ENCODE measurements at places on chromosomes 1 and 21.

- DNase-seq = no peak
These were observed 22.8 kb downstream of the HFM1 start for GRCh38 chr1:91381844-91382243.

DNA sequence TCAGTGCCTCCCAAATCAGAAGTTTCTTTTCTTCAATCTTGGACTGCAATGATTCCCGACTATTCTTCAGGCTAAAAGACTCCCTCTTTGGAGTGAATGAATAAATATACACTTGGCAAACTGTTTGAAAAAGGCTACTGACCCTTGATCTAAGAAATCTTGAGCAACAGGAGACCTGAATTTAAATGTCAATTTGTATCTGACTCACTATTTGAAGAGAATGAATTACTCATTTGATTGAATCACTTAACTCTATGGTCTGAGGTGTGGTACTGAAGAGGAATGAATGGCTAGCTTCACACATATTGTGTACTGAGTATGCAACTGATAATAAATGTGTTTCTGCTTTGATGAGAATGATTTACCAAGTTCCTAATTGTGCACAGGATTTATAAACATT, 4.6 kb upstream of the SMG7 start:
- no peak for DNase-seq

DNA sequence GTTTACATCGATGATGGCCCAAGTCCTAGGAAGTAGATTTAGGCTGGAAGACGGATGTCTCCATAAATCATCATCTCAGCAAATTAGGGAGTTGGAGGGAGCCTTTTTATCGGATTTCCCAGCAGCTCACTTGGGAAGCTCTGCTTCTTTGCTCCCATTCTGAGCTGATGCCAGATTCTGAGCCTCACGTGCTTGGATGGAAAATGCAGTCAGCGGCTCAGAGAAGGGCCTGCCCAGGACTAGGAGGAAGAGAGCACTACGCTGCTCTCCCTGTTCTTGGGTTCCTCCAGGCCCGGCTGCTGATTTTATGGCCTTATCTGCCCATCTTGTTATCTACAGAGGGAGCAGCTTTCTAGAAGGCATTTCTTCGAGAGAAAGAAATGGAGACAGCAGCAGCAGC, 42.0 kb downstream of the UBIAD1 start:
- DNase-seq = no peak

GRCh38 chr1:19423130-19423529, 62.2 kb downstream of the CAPZB start:
- no peak for DNase-seq

- DNase-seq = no peak
These were observed 37.6 kb downstream of the KIAA1614 start for GRCh38 chr1:180950321-180950720.

DNA sequence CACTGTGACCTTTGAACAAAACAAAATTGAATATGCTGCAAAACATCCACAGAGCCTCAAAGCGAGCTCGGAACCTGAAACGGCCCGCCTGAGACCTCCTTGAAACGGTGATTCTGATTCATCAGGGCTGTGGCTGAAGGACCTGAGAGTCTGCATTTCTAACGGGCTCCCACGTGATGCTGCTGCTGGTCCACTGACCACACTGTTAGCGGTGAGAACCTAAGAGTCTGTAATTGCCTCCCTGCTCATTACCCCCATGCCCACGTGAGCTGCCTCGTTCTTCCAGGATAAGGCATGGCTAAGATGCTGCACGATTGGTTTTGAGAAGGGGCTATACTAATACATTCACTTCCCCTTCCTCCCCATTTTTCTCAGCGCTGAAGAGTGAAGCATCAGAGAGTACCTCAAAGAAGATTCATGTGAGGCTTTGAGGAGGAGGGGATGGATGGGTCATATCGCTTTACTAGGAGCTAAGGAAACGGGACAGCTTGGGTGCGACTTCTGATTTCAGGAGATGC, 9.7 kb downstream of the TLR5 start:
- DNase-seq = no peak

- DNase-seq = no peak
These were observed 71.4 kb upstream of the COG2 start for GRCh38 chr1:230570724-230571360.

DNA sequence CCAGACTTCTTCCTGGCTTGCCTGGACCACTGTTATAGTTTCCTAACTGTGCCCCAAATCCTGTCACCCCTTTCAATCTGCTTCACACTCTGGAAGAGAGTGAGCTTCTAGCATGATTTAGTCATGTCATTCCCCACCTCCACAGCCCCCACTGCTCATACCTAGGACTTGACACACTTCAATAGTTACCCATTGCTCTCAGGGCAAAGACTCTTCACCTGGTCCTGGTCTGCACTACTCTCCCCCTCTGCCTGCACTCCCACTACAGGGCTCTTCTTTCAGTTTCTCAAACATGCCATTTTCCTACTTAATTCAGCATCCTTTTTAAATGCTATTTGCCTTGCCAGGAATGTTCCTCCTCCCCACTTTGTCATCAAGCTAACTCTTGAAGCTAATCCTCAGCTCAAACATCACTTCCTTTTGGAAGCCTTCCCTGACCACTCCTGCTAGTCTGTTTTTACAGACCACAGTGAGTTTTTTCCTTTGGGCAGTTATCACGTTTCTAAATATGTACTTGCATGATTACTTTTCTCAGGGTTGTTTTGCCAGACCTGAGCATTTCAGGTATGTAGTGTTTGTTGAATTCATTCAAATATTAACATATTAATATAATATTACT, 24.7 kb downstream of the CYP2J2 start:
- no peak for DNase-seq

GRCh38 chr1:88680911-88681622, 3.0 kb upstream of the PKN2 start:
- DNase-seq = no peak

DNA sequence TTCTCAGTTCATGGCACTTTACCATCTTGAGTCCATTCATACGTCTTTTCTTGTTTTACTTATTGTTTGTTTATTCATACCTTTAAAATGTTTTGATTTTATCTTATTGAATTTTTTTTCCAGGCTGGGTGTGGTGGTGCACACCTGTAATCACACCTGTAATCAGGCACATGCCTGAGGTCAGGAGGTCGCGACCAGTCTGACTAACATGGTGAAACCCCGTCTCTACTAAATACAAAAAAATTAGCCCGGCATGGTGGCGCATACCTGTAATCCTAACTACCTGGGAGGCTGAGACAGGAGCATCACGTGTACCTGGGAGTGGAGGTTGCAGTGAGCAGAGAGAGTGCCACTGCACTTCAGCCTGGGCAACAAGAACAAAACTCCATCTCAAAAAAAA, 104.1 kb upstream of the MROH9 start:
- DNase-seq = no peak

GRCh38 chr1:52707927-52708655, 9.9 kb upstream of the COA7 start:
- DNase-seq = no peak

- no peak for DNase-seq
These were observed 2.9 kb downstream of the ADAMTS1 start for GRCh38 chr21:26842300-26842699.

DNA sequence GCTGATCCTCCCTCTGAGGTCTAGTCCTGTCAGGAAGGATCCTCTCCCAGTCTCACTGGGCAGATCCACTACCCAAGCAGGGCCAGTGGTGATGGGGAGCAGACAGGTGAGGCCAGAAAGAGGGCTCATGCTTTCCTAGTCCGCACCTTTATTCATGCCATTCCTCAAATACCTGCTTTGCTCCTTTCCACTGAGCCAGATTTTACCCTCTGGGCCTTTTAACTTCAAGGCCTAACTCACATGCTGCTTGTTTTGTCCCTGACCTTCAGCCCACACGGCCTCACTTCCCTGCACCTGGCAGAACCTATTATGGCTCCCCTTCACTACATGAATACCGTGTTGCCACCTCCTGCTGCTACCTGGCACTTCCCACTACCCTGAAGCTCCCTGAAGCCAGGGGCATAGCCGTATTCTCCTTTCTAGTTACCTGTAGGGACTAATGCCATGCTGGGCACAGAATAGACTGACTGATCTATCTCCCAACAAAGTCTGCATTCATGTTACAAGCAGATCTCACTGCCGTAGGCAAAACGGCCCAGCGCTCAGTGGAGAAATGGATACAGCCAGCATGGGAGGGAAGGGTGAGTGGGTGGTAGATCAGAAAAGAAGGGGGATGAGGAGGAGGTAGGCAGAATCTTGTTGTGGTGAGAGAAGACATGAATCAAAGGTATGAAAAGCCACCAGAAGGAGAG, 36.1 kb upstream of the GOLT1A start:
- DNase-seq = no peak

DNA sequence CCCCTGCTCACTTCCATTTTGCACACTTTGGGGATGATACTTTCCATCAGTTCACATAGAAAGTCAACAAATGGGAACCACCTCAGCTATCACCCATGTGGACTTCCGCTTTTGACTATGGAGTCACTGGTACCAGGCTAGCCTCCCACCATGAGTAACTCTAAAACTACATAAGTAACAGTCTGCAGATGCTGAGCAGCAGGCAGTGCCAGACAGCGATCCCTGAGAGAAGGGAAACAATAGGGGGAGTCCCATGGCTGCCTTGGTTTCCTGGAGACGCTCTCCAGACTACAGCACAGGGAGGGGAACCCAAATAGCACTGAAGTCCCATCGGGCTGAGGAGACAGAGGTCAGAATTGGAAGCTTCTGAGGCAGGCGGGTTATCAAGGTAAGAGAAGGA, 2.8 kb upstream of the TFF2 start:
- DNase-seq = no peak

DNA sequence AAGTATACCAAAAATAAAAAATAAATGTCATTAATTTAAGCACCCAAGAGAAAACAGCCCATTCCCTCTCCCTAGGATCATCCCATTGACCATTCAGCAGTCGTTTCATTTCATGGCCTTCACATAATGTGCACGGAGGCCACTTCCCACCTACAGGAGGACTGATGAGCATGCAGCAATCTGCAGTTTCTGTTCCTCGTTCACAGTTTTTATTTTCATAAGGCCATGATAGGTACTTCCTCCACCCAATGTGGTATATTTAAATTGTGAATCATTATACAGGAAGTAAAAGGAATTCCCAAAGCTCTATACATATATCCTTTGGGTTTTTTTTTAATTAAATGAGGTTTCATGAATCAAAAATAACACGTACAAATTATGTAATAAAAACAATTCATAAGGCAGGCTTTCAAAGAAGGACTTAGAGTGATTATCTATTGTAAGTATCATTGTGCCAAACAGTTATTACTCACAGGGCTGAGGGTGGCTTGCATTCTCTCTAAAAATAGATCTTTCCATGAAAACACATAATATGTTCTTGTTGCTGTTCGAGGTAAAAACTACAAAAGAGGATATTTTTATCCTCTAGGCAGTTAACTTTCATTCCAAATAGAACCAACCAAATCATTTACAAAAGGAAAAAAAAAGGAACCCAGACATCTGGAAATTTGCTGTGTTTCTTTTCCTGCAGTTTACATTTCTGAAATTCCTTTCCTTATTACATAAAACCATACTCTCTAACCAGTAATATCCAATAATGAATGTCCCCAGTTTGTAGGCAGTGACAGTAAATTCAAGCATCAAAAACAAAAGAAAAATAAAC, 27.5 kb upstream of the SLC44A3 start:
- DNase-seq = no peak

DNA sequence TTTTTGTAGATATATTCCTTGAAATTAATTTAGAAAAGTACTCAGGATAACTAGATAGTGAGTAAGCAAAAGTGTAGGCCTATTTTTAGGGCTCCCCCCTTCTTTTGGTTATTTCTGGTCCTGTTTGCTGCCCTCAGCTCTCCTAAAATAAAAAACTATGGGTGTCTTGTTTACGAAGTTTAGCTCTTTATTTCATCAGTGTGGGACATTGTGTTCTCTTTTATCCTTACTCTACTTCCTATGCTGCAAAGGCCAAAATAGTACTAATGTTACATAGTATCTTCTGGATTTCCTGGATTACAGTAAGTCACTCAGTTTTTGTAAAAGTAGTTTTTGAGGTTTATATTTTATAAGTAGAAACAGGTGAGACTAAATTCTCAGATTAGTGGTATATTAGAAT, 15.4 kb downstream of the CEP350 start:
- DNase-seq = no peak

GRCh38 chr1:222334026-222334680, 213.8 kb downstream of the HHIPL2 start:
- DNase-seq = no peak

DNA sequence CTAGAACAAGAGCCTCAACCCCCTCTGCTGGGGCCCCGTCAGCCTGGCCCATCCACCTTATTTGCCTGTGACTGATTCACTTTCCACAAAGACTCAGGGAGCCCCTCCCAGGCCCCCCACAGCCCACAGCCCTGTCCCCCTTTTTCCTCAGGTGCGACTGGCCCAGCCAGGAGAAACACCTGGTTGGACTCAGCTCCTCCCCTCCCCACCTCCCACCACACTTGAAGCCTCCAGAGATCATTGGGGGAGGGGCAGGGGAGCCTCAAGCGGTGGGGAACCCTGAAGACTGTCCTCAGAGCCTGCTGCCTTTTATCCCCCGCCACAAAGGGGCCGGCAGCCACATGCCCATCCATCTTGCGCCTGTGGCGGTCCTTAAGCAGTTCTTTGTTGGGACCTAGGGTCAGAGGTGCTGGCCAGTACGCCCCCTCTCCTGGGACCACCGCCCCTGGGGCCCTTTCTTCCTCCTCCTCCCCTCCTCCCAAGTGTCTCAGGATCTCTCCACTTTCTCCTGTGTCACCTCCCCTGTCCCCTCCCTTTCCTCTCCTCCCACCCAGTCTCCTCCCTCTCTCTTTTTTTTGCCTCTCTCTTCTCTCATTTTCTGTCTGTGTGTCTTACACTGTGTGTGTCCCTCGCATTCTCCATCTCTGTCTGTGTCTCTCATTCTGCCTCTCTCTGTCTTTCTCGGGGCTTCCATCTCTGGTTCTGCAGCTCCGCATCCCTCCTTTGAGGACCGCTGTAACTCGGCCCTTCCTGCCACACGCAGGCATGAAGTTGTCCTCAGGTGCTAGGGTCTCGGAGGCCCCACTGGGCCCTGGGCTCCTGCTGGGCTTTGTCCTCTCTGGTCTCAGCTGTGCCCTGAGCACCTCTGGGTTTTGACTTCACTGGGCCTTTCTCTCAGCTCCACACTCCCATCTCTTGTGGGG, 12.2 kb downstream of the CRABP2 start:
- no peak for DNase-seq

DNA sequence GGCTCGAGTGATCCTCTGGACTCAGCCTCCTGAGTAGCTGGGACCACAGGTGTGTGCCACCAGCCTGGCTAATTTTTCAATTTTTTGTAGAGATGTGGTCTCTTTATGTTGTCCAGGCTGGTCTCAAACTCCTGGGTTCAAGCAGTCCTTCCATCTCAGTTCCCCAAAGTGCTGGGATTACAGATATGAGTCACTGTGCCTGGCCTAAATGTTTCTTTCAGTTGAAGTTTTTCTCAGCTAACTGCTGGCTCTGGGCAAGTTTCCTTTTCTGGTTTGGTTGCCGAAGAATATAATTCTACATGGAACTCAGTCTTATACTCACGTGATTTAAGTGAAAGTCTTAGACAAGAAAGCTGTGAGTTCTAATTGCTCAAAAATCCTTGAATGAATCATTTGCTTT, 57.0 kb downstream of the SASS6 start:
- DNase-seq = no peak

DNA sequence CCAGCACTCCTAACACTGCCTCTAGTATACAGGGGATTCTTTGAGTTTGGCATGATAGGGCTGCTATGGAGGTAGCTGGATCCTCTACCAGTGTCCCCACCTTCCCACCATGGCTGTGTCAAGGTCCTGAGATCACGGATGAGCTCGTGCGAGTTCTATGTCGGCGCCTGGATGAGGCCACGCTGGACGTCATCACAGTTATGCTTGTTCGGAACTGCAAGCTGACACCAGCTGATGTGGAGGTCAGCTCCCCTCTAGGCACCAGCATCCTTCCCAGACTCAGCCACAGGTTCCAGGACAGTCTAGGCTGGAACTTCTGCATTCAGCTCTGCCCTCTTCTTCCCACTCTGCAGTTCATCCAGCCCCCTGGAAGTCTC, 15.2 kb downstream of the HYI start:
- DNase-seq = peak; percentile 26

Measured in activated naive CD4-positive, alpha-beta T cell treated with anti-CD3 and anti-CD28 coated beads, Interleukin-2, amount 50 U/mL, for 72 hours (primary cell).